B cell (primary cell): ENCODE measurements at places on chromosomes 4 and X.
A peak's percentile ranks its signal among the peaks of the same experiment; 100 is the strongest.

DNA sequence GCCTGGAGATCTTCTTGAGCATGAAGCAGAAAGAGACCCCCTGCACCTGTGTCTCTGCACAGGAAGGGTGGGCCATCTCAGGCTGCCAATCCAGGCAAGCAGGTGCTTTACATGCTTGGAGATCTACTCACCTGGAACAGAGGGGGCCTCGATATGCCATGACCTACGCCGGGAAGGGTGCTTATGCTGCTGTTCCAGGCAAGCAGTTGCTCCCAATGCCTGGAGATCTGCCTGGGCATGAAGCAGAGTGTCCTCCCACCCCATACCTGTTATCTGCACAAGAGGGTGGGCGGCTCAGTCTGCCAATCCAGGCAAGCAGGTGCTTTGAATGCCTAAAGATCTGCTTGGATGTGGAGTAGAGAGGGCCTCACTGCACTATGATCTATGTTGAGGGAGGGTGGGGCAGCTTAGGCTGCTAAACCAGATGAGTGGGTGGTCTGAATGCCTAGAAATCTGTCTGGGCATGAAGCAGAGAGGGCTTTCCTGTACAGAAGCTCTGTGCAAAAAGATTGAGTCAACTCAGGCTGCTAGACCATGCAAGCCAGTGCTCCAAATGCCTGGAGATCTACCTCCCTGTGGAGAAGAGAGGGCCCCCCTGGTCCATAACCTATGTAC is 104.5 kb upstream of the QRFPR start:
- DNase-seq = no peak

GRCh38 chrX:9055354-9055753 is 21.4 kb upstream of the FAM9B start:
- peak; percentile 36 for DNase-seq

DNA sequence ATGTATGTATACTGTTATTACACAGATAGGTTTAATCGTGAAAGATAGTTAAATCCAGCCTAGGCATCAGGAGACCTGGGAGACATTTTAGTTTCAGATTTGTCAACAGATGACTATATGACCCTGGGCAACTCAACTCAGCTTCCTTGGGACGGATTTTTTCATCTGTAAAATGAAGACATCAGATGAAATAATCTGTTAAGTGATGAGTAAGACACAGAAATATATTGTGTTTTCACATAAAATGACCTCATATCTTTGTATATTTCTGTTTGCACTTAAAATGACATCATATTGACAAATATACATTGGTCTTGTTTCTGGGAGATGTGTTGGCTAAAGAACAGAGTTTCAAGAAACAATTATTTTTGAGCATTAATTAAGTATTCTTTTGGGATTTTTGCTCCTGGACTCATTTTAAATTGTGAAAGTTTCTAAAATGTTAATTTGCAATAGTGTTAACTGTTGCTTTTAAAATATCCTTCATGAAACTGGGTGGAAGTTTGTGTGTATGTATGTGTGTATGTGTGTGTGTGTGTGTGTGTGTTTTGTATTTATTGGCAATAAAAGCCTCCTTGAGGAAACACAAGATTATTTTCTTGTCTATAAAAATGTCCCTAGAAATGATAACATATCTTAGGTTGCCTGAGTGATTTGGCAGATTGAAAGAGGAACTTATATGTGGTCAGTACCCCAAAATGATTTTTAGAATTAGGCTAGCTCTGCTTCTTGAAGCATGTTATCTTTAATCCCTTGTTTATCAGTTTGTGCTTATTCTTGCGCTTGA is 29.1 kb upstream of the MMAA start:
- DNase-seq = no peak

- DNase-seq = no peak
Measured at GRCh38 chrX:117707948-117708743, 408.5 kb downstream of the KLHL13 start.

DNA sequence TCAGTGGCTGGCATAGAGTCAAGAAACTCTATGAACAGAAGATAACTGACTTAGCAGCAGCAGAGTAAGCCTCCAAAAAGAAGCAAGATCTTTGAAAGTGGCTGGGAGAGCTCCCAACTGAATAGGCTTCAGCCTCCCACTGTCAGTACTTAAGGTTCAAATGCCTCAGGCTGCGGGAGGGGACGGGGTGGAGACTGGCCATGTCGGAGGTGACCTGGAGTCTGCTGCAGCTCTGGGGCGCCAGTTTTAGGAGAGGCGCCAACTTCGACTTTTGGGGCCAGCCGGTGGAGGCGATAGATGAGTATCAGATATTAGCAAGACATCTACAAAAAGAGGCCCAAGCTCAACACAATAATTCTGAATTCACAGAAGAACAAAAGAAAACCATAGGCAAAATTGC is 67.3 kb downstream of the TMEM144 start:
- no peak for DNase-seq

DNA sequence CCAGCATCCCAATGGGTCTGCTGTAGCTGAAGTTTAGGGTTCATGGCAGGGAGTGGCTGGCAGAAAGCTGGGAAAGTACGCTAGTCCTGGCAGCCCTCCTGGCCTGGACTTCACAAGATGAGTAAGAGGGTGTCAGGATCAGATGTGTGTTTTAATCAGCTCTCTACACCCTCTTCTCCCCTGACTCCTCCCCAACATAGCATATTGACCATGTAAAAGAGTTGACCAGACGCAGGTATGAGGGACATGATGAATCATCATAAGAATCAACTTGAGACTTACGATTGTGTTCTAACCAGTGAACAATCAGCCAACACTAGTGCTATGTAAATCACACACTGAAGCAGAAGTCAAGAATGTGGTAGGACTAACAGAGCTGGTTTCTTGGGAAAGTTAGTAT is 5.3 kb downstream of the SOWAHB start:
- DNase-seq = no peak

DNA sequence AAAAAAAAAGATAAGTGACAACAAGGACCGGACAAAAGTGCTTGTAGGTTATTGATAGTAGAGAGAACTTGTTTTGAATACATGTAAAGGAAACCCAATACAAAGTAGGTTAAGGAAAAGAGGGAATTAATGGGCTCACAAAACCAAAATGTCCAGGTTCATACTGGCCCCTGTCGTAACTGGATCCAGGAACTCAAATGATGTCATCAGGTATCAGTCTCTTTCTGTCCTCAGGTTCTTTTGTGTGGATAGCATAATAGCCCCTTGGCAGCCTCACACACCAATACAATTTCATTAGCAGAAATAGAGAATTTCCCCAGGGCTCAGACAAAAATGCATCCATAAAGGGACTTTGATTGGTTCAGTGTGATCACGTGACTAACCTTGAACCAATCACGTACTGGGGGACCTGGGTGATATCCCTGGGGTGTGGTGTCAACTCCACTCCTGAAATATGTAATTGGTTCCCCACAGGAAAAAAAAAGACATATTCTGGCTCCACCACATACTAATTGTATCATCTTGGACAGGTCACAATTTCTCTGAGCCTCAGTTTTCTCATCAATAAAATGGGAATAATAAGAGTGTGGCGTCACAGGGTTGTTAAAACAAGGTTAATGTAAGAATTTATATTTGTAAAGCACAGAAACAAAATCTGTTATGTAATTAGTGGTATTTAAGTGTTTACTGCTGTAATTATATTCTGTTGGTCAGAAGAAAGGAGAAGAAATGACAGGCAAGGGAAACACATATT is 174.8 kb downstream of the PDGFRA start:
- no peak for DNase-seq

- no peak for DNase-seq
Measured at GRCh38 chr4:104989371-104989770, 157.3 kb upstream of the TET2 start.

DNA sequence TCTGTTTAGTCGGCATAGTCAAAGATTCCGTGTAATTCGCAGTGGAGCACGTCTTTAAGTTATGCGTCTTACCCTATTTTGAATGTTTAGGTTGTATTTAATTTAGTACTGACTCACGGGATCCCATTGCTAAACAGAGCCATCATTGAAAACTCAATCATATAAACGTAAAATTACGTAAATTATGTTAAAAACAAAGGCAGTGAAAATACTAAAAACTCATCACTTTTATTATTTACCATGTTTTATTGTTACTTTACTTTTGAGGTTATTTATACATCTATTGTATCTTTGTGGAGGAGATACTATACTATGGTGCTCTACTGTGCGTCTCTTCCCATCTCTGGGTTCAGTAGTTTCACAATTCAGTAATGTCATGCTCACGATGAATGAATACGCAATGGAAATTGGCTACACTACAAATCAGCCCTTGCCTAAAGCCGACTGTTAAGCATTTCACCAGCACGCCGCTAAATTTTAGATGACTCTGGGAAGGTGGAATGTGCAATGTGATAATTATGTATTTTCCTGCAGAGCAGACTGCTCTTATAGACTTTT is 944 bp downstream of the FUNDC2 start:
- peak; percentile 23 for DNase-seq

DNA sequence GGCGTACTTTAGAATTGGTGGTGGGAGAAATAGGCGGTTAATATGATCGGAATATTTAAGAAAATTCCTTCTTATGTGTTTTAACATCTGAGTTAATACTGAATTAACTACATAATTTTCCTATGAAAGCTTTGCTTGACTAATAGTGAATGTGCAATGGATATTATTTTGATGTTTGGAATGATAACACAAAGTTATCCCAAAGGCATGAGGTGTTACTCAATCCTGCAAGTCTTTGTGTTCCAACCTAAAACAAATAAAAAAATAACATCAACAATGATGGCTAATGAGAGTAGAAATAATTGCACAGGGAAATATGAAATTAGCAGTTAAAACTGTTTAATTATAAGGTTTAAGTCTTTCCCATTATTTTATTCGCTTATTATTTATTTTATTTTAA is 183.6 kb upstream of the ARSJ start:
- DNase-seq = no peak

GRCh38 chrX:39559229-39559628 is 538.5 kb downstream of the BCOR start:
- DNase-seq = no peak

DNA sequence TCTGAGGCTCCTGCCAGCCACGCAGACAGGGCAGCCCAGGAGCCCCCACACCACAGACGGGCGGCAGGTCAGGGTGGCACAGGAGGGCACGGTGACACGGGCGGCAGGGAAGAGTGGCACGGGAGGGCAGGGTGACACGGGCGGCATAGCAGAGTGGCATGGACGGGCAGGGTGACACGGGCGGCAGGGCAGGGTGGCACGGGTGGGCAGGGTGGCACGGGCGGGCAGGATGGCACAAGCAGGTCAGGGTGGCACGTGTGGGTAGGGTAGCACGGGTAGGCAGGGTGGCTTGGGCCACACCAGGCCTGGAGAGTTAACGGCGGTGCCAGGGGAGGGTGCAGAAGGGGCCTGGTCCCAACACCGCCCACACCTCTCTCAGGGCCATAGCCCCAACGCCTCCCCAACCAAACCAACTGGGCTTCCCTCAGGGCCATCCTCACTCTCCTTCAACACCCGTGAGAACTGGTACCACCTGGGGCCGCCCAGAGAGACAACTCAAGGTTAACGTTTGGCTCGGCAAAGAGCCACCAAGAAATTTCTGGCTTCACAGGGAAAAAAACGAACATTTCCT is 3.4 kb downstream of the CTBP1 start:
- no peak for DNase-seq

GRCh38 chr4:128782076-128782715 is 27.3 kb upstream of the JADE1 start:
- peak; percentile 57 for DNase-seq

DNA sequence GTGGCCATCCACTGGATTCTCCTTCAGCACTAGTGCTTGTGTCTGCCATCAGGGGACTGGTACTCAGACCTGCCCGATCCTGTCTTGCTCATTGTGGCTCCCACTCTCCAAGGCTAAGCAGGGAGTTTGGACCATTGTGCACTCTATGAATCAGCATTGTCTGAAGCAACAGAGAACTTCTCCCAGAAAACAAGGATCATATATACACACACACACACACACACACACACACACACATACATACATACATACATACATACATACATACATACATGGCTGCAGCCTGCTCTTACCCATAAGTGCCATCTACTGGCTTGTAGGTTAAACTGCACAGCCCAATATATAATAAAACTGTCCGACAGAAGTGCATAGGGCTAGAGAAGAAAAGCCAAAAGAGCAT is 345.3 kb upstream of the LCORL start:
- DNase-seq = peak; percentile 31

DNA sequence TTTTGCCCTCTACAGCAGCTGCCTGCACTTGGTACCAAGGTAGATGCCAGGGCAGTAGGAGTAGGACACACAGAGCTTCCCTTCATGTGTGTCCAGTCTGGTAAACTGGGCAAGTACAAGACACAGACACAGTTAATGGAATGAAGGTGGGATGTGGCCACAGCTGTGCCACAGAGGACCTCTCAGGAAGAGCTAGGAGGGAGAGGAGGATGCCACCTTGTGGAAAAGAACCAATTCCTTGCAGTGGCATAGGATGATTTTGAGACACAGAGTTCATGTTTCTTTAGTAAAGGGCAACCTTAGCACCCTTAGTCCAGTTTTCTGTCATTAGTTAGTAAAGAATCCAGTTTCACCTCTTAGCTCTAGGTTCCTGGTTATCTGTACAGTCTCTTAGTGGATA is 36.3 kb upstream of the TBC1D14 start:
- no peak for DNase-seq

DNA sequence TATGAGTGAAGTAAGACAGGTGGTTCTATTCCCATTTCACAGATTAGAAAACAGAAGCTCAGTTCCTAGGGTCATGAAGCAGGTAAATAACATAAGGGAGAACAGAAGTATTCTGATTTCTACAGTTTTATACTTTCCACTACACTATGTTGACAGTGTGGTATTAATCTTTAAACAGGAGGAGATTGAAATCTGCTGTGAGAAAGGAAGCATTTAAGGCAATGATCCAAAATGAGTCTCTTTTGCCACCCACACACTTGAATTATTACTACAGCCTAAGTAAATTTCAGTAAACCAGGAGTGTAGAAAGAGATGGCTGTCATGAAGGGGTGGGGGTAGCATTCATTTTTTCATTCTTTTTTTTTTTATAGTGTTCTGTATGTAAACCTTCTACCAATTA is 893.0 kb downstream of the C4orf33 start:
- no peak for DNase-seq

DNA sequence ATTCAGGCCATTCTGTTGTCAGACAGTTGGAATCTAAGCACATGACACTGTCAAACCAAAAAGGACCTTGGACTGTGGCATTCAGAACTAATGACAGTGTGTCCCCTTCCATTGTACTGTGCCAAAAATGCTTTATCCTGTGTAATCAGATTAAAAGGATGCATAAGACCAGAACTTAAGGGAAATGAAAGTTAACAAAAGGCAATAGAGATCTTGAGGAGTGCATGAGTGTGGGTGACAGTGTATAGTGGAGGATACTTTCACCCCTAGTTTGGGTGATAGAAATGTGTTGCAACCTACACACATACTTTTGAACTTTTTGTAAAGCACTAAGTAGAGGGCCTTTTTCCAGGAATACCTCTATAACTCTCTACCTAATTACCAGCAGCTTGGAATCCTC is 4.5 kb downstream of the CYSLTR1 start:
- peak; percentile 39 for DNase-seq

DNA sequence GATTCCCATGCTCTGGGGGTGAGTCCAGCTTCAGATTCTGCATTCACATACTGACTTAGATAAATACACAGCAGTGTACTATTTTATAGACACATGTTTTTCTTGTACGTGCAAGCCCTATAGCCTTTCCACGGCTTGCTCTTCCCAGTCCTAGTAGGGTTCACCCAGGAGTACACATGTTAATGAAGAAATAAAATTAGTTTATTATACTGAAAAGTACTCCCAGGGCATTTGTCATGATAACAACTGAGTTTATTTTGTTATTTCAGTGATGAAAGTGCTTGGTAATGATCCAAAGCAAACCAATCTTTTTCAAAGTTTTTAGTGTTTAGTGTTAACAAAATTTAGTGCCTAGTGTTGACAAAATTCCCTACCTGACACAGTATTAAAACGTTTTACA is 21.3 kb downstream of the MAPK10 start:
- DNase-seq = no peak

GRCh38 chr4:78766650-78767049 is 9.5 kb upstream of the BMP2K start:
- DNase-seq = peak; percentile 69
